ENCODE measurements at places on chromosomes 4 and X.

- no peak for DNase-seq
Observed at GRCh38 chr4:139889264-139889663, 223.6 kb downstream of the MGST2 start.

GRCh38 chrX:86078650-86079049 is 31.3 kb upstream of the CHM start:
- DNase-seq, result no peak

DNA sequence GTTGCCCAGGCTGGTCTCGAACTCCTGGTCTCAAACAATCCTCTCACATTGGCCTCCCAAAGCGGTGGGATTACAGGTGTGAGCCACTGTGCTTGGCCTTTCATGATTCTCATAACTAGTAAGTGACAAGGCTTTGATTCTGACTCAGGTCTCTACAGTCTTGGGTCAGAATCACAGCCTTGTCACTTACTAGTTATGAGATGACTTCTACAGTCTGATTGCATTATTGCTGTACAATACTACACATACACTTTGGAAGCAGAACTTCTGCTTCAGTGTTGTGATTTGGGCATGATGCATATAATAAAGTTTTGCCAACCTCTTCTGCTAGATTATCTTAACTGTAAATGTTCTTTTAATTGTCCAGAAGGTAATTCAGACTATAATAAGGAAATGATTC is 123.3 kb downstream of the KDM6A start:
- no peak for DNase-seq

- no peak for DNase-seq
Observed at GRCh38 chr4:102334624-102335023, 10.7 kb downstream of the SLC39A8 start.

DNA sequence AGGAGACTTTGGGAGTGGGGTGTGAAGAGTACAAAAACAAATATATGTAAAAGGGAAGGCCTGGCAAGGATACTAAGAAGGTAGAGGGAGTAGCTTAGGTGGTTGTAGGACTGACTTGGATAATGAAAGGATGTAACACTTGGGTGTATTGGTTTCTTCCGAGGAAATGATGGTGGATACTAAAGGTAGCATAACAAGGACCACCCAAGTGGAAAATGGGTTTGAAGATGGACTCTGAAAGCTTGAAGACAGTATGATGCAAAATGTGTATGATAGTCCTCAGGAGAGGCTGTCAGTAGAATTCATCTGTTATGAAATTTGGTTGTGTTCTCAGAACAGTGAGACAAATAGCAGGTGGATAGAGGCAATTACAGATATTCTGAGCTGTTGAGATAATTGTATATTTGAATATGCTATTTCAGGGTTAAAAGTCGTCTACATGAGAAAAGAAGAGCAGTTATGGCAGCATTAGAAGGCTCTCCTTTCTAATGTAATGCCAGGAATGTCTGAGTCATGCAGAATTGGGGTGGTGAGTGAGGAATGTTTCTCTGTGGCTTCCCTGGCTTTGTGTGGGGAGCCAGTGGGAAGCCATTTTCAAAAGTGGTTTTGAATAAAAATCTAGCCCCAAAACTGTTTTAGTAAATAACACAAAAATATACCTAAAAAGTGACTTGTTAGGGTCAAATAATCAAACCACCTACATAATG is 75.6 kb downstream of the FHIP1A start:
- no peak for DNase-seq

DNA sequence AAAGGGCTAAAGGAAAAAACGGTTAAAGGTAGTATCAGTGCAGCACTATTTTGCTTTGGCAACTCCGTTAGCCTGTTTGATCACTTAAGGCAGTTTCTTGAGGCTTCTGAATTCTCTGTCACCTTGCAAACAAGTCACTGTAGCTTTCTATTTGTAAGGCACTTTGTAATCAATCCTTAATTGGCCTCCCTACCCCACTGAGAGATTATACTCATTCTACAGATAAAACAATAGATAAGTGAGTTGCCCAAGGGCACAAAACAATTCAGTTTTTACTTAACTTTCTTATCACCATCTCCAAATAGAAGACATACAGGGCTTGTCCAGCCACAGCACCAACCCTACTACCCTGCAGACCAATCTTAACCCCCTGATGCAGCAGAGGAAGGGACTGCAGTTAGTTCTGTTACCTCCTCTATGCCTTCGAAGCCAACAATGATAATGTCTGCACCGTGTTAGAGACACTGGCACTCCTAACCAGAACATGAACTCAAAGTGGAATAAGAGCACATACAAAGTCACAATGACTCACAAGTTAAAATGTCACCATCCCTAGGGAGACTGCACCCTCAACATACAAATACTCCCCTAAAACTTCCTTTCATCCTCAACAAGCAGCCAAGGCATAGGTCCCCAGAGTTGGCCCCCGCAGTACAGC is 1.7 kb downstream of the TMEM185A start:
- no peak for DNase-seq

DNA sequence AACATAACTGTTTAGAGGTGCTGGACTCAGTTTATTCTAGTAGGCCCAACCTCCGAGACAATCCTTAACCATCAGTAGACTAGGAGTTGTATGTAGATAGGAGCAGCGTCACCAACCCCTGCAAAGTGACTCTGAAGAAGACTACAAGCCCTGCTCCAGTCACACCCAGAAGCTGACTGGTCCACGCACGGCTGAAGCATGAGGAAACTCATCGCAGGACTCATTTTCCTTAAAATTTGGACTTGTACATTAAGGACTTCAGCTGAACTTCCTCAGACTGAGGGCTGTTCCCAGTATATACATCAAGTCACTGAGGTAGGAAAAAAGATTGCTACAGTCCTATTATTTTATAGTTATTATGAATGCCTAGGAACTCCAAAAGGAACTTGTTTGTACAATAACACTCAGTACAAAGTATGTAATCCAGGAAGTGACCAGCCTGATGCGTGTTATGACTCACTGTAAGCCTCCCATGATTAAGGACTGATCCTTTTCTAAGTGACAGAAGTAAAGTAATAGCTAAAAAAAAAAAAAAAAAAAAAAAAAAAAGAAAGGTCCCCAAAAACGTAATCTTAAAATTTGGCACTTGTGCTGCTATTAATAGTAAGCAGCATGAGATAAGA is 41.6 kb upstream of the UGT2B7 start:
- DNase-seq, result no peak

DNA sequence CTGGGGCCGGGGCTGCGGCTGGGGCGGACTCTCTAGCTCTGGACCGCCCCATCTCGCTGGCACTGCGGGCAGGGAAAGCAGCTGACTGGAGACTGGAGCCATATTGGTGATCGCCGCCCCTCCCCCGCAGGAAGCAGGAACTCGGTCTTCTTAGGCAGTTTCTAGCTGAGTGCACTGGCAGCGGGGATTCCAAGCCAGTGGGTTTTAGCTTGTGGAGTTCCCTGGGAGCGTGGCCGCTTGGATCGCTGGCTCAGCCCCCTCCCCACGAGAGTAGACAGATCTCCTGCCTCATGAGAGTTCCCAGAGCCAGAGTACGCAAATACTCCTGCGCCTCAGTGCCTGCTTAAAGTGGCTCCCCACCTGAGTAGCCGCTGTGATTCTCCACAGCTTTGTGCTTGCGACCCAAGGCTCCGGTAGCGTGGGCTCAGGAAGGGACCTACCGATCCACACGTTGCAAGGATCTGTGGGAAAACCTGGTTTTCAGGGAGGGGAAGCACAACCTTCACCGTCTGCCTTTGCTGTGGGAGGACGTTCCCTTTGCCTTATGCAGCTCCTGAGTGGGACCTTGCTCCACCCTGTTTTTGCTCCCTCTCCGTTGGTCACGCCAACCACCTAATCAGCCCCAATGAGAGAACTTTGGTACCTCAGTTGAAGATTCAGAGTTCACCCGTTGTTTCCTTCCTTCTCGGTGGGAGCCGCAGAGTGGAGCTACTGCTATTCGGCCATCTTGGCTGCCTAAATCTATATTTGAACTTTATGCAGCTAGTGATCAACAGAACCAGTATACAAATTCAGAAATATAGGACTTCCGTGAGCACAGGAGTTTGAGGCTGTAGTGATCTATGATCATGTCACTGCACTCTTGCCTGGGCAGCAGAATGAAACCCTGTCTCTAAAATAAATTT is 803.9 kb upstream of the PCDH10 start:
- DNase-seq, result peak; percentile 27

DNA sequence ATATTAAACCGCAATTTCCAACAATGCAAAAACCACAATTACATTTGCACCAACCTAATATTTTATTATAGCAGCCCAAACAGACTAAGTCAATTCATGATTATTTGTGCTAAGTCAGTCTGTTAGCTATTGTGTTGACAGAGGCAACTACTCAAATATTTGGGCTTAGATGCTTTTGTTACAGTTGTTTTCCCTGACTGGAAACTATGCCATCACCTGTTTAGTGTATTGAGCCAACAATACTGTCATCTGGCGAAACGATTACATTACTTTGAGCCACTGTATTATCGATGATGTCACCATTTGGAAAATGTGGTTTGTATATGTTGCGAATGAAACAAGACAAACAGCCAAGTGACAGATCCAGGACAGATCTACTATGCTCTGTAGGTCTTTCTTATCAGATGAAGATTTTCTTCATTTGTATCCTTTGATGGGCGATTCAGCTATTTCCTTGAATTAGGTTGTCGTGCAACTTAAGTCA is 38.7 kb upstream of the INTS6L start:
- no peak for DNase-seq

Measured in HuH-7.5 (cell line).